Sigmoid colon (tissue), 7 donors: ENCODE measurements at places on chromosomes 5 and 9.

DNA sequence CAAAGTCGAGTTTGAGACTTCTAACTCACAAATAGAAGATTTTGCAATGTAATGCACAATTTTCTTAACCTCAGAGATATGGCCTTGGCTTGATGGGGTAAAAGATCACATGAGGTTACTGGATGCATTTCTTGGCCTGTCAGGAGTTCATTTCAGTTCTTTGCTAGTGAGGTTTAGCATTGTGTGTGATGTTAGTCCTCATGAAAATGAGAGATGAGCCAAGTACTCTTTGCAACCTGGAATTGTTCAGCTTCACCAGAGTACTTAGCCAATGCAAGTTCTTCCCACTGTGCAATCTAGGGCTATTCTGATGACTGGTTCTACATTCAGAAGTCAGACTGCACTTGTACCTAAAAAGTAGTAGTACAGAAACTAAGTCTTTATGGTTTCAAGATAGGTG is 24.9 kb downstream of the GNAQ start:
- no peak for DNase-seq

GRCh38 chr5:81787474-81788242 is 36.8 kb upstream of the SSBP2 start:
- peak; percentile 89 for DNase-seq

GRCh38 chr9:37801959-37802711 is 1.5 kb downstream of the DCAF10 start:
- DNase-seq = no peak

- DNase-seq = no peak
These were observed 284.2 kb downstream of the SMARCA2 start for GRCh38 chr9:2299156-2299842.

DNA sequence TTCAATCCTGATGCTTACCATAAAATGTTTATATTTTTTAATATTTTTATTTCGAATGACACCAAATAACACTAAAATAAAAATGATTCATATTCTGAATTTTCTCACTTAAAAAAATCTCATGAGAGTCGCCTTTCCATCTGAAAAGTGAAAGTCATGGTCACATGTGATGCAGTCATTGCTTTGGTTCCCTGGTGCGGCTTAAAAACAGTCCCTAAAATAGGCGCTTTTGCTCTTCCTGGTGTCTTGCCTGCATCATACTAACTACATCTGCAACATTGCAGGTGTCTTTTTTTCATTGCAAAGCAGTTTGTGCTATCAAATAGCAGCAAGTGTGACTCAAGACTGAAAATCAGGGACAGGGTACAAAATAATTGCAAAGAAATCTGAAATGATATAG is 185.2 kb upstream of the NREP start:
- DNase-seq = no peak

GRCh38 chr9:17017931-17018491 is 116.8 kb upstream of the CNTLN start:
- DNase-seq = peak; percentile 68
